ENCODE measurements at places on chromosomes 6 and 20.
A peak's percentile ranks its signal among the peaks of the same experiment; 100 is the strongest.

DNA sequence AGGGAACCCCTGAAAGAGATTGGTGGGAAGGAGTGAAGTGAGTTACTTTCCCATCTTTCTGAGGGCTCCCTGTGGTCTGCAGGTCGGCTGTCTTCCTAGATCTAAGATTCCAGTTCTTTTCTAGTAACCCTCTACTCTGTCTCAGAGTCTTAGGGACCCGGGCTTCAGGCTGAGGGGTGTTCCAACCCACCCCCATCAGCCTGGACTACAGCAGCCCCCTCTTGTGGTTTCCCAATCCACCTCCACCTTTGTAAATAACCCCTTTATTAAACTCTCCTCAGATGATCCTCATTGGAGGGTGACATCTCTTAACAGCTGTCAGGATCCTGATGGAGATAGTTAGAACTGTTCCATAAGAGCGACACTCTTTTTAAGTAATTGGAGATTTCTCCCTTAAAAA is 300.4 kb downstream of the LRFN2 start:
- no peaks in the 10 kb centered on the region for H3K4me1 ChIP-seq
- H3K27me3 ChIP-seq, result peaks cover 83% of the 10 kb centered on the region
- DNase-seq, result no peak
- no peak overlapping the region for H3K4me3 ChIP-seq

GRCh38 chr20:40741507-40742106 is 52.6 kb upstream of the MAFB start:
- peaks cover 15% of the 10 kb centered on the region for H3K27me3 ChIP-seq
- H3K4me3 ChIP-seq, result no peak overlapping the region
- DNase-seq, result peak; percentile 46
- H3K27ac ChIP-seq, result no peak overlapping the region
- peaks cover 5% of the 10 kb centered on the region for H3K4me1 ChIP-seq

DNA sequence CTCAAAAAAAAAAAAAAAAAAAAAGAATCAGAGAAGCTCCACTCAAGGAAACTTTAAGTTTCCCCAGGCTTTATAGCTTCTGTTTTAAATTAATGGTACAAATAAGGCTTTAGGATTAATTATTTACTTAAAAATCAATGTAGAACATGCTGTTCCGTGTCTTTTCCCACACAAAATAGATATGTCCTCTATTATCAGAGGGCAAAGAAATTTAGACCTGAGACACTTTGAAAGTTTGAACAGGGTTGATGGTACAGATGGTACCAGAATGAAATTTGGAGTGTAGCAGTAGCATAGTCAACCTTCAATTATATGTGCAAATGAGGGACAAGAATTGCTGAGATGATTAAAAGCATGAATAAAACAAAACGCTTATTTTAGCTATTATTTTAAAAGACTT is 32.2 kb upstream of the REV3L start:
- no peak overlapping the region for H3K4me3 ChIP-seq
- H3K27ac ChIP-seq, result no peak overlapping the region
- no peaks in the 10 kb centered on the region for H3K4me1 ChIP-seq
- H3K27me3 ChIP-seq, result no peaks in the 10 kb centered on the region

DNA sequence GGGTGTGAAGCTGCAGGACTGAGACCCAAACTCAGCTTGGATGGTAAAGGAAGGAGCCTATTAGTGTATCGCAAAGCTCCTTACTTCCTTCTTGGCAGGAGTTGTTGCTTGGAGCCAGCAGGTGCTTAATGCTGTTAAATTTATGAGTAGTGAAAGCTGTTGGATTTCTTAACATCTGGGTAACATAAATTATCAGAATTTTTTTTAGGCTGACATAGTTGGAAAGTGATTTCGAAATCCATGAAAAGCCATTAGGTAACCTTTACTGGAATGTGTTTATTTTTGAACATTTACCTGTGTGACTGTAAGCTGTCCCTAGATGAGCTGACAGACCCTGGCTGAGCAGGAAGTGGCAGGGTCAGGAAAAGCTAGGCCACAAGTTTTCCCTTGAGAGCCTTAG is 470.4 kb upstream of the SLC35B3 start:
- no peaks in the 10 kb centered on the region for H3K4me1 ChIP-seq
- no peaks in the 10 kb centered on the region for H3K36me3 ChIP-seq
- no peak for DNase-seq
- no peak overlapping the region for H3K4me3 ChIP-seq
- H3K27ac ChIP-seq, result no peak overlapping the region

- peak overlapping the region; percentile 36 for H3K27ac ChIP-seq
- no peaks in the 10 kb centered on the region for H3K27me3 ChIP-seq
- H3K4me1 ChIP-seq, result peaks cover 34% of the 10 kb centered on the region
- no peak for DNase-seq
- peak overlapping the region; percentile 9 for H3K4me3 ChIP-seq
Measured at GRCh38 chr6:82245376-82245775, 2.2 kb downstream of the IBTK start.

DNA sequence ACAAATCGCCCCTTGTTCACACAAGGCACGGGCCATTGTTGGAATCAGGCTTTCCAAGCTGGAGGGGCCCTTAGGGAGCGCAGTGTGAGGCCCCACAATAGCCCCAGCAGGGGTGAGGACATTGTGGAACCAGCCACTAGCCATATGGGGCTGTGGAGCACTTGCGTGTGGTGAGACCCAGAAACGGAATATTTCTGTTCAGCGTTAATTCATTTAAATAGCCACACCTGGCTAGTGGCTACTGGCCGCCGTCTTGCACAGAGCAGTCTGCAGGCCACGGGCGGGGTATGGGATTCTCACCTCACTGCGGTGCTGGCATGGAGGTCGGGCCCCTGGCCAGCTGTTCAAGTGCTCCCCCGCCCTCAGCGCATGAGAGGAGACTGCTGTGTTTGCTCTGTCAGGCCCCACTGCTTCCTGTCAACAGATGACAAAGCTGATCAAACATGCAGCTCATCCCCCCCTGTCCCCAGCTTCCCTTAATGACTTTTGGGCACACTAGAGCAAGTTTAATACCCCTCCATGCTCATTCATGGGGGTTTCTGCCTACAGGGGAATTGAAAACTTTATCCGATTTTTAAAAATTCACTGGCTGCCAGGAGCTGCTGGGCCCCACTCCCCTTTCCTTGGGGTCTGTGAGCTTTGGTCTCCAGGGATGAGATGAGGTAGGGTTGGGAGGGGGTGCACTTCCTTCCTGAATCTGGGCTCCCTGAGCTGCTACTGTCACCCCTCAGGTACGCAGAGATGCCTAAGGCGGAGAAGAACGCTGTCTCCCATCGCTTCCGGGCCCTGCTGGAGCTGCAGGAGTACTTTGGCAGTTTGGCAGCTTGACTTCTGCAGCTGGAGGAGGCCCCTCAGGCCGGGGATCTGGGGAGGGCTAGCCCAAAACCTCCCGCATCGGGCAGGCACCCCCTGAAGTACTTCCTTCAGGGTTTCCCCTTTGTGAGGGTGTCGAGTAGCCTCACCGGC is 13.6 kb downstream of the ITPA start:
- peaks cover 21% of the 10 kb centered on the region for H3K36me3 ChIP-seq
- no peak overlapping the region for H3K27ac ChIP-seq
- no peak for DNase-seq
- H3K4me3 ChIP-seq, result no peak overlapping the region

Data from effector memory CD8-positive, alpha-beta T cell (primary cell).